ENCODE measurements at places on chromosomes 2 and 18.

DNA sequence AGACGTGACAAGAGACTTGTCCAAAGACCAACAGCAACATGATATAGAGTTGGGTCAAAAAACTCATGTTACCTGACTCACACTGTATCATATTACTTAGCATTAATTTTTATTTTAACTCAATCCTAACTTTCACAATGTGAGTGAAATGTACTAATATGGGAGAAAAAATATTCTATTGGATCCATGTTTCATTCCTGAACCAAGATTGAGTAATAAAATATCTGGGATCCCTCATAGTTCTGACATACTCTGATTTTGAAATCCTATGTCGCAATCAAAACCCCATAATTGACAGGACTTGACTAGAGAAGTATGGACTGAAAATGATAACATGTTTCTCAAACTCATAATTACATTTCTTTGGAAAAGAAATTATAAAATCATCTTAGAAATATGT lies 190.4 kb downstream of the RIT2 start:
- no peak for DNase-seq

DNA sequence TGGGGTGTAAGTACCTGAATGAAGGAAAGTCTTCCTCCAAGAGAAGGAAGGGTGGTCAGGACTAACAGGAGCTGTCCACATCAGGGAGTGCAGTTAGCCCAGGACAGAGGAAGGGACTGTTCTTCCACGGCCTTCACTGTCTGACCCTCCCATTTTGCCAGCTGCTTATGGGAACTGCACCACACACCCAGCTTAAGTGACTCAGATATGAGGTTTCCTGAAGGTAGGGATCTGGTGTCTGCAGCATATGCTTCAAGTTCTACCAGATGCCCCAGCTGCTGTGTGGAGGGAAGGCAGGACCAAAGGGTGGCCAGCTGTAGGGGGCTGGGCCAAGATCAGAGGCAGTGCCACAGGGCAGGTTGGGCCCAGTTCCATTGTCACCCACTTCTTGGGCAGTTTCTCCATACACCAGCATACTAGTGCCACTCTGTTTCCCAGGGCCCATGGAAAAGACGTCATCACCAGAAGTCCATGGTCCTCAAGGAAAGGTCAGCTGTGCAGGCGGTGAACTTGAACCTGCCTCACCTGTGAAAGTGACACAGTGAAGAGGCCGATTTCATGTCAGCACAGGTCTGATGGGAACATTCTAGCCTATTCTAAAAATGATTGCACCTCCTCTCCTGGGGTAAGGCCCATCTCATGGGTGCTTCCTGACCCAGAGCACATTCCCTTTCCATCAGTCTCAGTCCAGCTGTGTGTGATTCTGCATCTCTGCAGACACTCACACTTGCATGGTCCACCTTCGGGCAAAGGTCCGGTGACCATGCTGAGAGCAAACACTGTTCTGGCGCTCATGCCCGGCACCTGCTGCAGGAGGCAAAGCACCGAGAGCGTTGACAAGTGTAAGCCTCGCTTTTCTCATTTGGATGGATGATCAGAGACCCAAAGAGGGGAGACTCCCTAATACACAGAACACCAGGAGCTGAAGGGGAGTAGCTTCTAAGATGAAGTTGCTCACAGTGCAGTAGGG lies 68.0 kb downstream of the ACAA2 start:
- DNase-seq, result no peak

- no peak for DNase-seq
Observed at GRCh38 chr2:177666408-177666807, 273.8 kb downstream of the AGPS start.

DNA sequence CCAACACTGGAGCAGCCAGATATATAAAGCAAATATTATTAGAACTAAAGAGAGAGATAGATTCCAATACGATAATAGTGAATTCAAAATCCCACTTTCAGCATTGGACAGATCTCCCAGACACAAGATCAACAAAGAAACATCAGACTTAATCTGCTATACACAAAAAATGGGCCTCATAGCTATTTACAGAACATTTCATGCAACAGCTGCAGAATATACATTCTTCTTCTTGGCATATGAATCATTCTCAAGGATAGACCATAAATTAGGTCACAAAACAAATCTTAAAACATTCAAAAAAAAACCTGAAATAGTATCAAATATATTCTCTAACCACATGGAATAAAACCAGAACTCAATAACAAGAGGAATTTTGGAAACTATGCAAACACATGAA lies 23.8 kb upstream of the BAZ2B start:
- no peak for DNase-seq

GRCh38 chr2:12340164-12340563 lies 376.6 kb upstream of the TRIB2 start:
- DNase-seq, result no peak

- no peak for DNase-seq
Observed at GRCh38 chr18:75339936-75340605, 87.4 kb downstream of the SMIM21 start.

DNA sequence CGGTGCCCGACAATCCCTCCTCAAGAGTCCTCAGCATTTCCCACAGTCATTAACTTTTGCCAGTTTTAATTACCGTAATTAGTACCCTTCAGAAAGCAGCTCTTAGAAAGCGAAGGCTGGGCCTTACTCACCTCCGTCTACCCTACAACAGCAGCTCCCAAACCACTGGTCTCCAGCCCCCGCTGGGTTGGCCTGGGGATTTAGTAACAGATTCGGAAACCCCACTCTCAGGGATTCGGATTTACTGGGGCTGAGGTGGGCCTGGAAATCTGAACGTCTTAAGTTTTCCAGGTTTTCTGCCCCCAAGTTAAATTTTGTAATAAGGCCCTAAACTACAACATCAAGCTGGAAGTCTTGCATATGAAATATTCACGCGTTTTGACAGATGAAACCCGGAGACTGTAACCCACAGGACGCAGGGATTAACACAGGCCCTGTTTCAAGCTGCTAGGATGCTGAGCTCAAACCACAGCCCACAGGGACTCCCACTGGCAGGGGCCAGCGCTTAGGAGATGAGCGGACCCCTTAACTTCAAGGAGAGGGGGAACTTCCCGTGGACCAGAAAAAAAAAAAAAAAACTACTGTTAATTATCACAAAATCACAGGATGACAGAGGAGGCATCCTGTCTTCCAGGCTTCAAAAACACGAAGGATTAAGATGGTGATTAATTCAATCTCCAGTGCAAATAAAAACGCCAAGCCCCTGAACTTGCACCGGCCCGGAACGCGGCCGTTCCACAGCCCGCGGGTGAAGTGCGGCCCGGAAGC lies 985 bp downstream of the ILKAP start:
- no peak for DNase-seq

DNA sequence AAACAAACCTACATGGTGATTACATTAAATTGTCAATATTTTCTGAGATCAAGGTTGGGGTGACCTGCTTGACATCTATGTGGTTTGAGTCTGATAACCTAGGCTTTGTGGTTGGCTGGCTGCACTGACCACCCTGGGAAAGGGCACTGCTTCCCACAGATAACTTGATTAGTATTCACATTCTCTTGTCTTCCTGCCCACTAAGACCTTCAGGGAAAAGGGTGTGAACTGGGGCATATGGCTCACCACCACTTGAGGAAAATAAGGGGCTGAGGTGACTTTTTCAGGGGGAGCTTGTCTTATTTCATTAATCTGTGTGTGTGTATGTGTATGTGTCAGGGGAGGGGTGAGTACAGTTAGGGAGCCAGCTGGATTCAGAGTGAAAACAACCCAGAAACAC lies 1.5 kb downstream of the SMYD1 start:
- DNase-seq, result no peak

- DNase-seq, result no peak
Observed at GRCh38 chr2:199163613-199164458, 293.9 kb downstream of the SATB2 start.

- DNase-seq, result no peak
Observed at GRCh38 chr18:37182340-37183135, 353.6 kb downstream of the KIAA1328 start.

DNA sequence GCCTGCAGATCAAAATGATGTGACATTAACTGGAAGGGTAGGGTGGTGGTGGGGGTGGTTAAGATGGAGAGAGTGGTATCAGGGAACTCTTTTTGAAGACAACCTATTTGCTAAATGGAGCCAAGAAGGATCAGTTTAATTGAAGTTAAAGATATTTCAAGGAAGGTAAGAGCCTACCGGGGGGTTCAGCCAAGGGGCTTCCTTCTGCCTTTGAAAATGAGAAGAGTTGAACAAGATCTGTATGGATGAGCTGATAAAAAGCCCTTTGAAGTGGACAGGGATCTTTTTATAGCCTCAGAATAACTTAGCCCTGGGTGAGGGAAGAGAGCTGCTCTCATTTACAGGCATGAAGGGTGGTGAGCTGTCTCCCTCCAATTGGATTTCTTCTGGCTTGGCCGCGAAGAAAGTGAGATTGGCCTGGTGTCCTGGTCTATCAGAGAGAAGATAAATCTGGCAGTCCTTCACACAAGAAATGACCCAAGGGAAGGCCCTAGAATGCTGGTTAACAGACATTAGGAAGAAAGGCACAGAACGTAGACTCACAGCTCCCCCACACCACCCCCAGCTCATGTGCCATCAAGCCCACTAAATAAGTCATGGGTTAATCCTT lies 439.8 kb downstream of the TNS1 start:
- DNase-seq, result no peak

- no peak for DNase-seq
Observed at GRCh38 chr2:196066291-196067087, 2.1 kb downstream of the DNAH7 start.

- no peak for DNase-seq
Observed at GRCh38 chr18:76838182-76838581, 15.8 kb downstream of the ZNF236 start.

DNA sequence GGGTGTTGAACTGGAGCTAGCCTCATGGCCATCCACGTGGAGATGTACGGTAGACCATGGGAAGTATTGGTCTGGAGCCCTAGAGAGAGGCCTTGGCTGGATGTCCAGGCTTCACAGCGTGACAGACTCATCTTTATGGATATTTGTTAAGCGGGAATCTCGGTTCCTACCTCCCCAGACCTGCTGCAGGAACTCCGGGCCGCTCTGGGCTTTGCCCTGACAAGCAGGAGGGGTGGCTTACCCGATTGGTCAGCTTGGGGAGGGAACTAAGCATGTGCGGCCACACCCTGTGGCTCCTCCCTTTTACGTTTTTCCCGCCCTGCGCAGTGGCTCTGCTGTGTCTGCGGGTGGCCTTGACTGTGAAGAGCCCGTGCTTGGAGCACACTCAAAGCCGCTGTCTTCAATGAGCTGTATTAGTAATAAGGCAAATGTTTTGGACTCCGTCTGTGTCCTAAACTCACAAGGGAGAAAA lies 52.3 kb downstream of the PAPOLG start:
- DNase-seq, result no peak

GRCh38 chr2:231360881-231361371 lies 34.6 kb upstream of the B3GNT7 start:
- no peak for DNase-seq

DNA sequence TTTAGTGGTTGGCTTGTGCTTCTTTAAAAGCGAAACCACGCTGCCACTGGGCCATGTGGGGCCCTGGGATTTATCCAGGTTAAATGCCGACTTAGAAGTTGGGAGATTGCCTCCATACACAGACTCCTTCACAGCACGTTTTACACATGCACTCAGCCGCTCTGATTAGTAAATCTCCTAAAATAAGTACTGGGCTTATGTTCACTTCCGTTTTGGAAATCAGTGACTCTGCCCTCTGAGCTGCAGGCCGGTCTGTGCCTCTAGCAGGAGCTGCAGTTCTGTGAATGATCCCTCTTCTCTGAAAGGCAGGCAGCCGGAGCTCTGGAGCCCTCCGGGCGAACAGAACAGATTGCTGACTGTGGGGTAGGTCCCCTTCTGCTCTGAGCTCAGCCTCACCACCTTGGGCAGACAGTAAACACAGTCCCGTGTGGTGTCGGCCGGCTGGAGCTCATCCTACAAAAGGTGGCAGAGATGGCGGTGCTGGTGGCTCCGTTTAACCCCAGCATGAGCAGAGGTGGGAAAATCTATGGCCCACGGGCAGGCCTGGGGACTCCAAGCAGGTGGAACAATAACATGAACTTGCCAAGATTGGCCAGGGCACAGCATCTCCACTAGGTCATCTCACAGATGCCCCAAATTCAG lies 9.8 kb upstream of the RAB17 start:
- no peak for DNase-seq

GRCh38 chr2:43095533-43096295 lies 130.7 kb downstream of the ZFP36L2 start:
- no peak for DNase-seq

GRCh38 chr18:21864386-21864785 lies 123.8 kb downstream of the MIB1 start:
- DNase-seq, result no peak

GRCh38 chr18:25109484-25109883 lies 242.5 kb downstream of the ZNF521 start:
- DNase-seq, result no peak

DNA sequence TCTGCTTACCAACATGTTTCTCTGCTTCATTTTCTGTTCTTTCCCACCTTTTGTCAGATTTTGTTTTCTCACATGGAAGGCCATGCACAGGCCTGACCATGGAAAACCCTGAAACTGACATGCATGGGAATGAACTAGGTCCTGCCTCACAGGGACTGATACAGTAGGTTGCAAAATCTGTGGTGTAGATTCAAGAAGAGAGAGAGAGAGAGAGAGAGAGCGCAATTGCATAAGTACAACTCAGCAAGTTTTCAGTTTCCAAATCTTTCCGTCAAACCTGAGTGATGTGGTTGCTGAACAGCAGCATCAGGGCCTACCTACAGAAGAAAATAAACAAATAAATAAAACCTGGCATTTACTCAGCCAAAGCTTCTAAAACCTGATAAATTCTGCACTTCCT lies 87.5 kb upstream of the RNF152 start:
- DNase-seq, result no peak

GRCh38 chr2:112035786-112036185 lies 19.3 kb upstream of the TMEM87B start:
- no peak for DNase-seq

GRCh38 chr2:127790694-127791529 lies 20.1 kb downstream of the WDR33 start:
- DNase-seq, result no peak

DNA sequence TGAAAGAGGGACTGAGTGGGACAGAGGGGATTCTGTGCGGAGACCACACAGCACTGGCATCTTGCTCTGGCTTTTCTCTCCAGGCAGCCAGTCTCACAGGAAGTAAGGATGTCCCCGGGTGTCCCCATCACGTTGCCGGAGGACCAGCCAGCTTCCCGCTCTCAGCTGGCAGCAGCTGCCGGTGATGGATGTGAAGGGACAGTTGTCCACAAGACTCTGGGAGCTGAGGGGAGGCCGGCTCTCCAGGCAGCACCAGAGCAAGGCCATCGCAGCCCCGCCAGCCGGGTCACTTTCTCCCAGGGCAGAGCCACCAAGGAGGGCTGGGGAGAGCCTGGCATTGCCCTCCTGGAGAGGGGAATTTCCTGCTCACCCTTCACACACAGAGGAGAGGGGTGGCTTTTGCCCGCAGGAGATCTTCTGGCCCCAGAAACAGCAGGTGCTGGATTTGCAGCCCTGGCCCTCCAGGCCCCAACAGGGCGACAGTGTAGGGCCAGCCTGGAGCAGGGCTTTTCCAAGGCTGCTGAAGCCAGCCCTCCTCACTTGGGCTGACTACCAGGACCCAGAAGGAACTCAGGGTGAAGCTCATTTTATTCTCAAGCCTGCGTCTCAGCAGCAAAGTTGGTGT lies 24.0 kb upstream of the B3GNT7 start:
- DNase-seq, result no peak

GRCh38 chr2:44015239-44015638 lies 19.4 kb upstream of the LRPPRC start:
- DNase-seq, result no peak

- no peak for DNase-seq
Observed at GRCh38 chr18:48391868-48392267, 17.3 kb downstream of the ZBTB7C start.

- no peak for DNase-seq
Observed at GRCh38 chr18:12067671-12068070, 26.0 kb upstream of the ANKRD62 start.
